AG04449 (cell line): ENCODE measurements at places on chromosomes 4 and X.

DNA sequence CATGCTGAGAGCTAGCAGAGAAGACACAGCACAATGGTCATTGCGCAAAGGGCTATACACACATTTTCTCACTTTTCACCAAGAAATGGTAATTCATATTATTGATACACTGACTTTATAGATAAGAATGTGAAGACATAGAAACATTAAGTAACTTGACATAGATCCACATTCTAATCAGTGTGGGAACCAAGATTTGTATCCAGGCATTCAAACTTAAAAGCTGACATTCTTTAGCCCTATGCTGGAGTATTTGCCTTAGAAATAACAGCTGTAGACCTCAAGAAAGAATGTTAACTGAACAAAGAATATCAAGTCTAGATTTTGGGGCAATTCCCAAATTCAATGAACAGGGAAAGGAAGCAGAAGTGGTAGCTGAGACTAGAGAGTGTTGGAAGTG is 384.8 kb downstream of the IL15 start:
- no peak for DNase-seq

DNA sequence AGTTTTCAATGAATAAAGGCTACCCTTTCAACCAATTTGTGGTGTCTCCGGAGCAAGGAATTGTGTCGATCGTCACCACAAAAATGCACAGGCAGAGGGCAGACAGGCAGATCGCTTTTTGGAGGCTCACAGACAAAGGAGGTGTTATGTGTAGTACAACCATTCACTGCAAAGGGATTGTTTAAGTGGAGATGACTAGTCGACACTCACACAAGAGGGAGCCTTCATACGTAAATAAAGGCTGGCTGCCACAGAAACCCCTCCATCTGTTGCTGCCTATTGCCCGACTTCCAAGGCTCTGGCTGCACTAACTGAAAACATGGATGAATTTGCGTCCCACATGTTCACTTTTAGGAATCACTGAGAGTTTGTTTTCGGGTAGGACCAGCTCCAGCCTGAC is 281.1 kb downstream of the NKX6-1 start:
- DNase-seq, result no peak

DNA sequence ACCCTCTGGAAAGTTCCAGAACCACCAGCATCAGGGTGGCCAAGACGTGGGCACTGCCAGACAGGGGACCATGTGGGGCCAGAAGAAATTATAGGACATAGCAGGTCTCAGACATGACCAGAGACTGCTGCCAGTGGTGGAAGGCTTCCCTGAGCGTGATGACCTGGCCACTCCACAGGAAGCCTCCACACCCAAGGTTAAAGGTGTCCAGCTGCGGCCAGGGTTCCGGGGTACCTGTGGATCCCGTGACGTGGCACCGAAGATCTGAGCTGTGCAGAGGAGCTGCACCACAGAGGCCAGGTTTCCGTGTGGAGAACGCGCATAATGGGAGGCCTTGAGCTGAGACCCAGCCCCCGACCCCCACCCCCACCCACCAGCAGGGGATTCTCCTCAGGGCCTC is 16.4 kb upstream of the CTBP1 start:
- DNase-seq, result no peak

DNA sequence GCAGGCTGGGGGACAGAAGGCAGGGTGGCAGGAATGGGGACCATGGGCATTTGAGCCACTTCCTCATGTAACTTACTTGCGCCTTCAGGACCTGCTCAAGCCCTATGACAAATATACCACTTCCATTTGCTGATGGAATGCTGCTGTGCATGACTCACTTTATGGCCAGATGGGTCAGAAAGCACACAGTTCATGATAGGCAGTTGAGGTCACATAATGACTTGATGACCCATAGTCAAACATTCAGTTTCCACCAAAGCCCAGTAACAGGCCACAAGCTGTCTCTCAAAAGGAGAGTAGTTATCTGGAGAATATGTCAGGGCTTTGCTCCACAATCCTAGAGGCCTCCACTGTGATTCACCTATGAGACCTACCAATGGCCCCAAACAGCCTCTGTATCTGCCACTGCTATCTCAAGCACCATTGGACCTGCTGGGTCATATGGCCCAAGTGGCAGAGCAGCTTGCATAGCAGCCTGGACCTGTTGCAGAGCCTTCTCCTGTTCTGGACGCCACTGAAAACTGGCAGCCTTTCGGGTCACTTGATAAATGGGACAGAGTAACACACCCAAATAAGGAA is 5.3 kb upstream of the PAPSS1 start:
- no peak for DNase-seq

GRCh38 chr4:163673848-163674697 is 179.6 kb downstream of the TMA16 start:
- no peak for DNase-seq

- no peak for DNase-seq
Measured at GRCh38 chr4:77095101-77095821, 19.5 kb upstream of the CCNI start.
